Stimulated activated CD4-positive, alpha-beta T cell treated with anti-CD3 and anti-CD28 coated beads, Interleukin-12 subunit alpha, Interleukin-12 subunit beta, amount 100 ng/mL, for 24 hours (primary cell): ENCODE measurements at places on chromosomes 5 and 9.

- no peak for DNase-seq
Measured at GRCh38 chr9:137123468-137123837, 8.9 kb upstream of the DPP7 start.

DNA sequence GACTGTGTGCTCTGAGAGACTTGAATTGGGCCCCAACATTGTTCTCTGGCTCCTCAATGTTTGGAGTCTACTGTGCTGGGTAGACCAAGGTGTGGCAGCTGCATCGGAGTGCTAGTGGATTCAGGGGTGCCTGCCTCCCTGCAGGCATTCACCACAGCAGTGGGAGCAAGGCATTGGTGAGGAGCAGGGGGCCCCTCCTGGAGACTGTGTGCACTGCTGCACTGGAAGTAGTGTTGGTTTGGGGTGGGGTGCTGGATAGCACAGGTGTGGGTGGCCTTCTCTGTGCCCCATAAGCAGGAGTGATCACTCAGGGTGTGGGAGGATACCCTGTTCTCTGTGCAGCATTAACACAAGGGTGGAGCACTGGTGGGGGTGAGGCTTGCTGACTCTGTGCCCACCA is 39.2 kb downstream of the INSL6 start:
- no peak for DNase-seq

DNA sequence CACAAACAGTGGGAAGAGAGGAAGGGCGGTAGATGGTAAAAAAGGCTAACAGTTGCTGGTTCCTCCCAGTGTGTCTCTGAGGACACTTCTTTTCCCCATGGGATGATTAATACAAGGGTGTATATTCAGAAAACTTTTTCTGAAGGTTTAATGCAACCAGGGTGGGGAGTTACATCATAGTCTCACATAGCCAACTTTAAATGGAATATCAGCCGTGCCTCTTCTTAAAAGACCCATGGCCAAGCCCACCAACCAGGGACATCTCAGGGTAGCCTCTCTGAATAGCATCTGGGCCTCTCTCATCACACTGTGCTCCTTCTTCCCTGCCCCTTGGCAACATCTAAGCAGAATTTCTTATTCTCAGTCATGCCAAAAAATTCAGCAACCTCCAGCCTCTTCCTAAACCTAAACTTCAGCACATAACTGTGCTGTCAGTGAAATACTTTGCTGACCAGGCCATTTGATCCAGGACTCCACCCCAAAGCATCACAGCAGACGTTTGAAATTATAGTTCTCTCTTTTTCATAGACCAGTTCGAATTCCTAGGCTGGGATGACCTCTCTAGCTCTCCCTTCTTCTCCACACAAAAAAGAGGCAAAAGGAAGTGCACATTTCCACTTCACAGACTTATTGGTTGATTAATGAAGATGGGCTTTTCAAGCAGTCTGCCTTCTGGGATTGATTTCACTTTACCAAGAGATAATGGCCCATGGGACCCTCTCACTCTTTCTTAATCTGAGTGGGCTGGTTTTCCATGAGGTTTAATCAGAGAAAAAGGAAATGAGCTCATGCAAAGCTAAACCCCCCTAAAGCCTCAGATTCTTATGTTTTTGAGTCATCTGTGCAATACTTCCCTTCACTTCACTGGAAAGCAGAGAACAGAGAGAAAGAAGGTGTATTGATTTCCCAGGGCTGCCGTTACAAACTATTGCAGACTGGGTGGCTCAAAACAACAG is 85.1 kb upstream of the RAI14 start:
- DNase-seq, result no peak

- no peak for DNase-seq
Measured at GRCh38 chr5:174310243-174310642, 264.7 kb downstream of the NSG2 start.

GRCh38 chr9:87245271-87245670 is 252.4 kb upstream of the DAPK1 start:
- no peak for DNase-seq

DNA sequence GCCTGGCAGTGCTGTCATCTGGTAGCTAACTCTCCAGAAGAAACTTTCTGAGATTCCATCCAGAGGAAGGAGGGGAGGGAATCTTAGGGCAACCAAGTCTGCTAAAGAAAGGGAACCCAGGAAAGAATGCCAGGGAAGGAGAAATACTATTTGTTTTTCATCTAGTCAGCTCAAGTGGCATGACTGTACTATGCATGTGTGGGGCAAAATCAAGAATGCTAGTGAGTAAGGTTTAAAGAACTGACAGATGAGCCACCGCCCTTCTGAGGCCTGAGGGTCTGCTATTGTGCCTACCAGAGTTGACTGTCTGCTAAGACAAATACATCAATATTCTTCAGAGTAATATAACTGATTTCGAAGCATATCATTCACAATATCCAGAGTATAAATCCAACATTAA is 204.2 kb downstream of the SLC12A2 start:
- DNase-seq, result no peak

DNA sequence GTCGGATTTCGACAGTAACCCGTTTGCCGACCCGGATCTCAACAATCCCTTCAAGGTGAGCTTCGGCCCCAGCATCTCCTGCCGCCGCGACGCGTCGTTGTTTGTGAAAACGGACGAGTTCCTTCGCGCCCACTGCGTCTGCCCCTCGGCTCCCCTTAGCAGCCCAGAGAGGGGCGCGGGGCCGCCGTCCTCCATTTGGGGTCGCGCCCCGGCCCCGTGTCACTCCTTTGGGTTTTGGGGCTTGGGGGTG is 182 bp downstream of the SCAMP1 start:
- DNase-seq, result no peak

DNA sequence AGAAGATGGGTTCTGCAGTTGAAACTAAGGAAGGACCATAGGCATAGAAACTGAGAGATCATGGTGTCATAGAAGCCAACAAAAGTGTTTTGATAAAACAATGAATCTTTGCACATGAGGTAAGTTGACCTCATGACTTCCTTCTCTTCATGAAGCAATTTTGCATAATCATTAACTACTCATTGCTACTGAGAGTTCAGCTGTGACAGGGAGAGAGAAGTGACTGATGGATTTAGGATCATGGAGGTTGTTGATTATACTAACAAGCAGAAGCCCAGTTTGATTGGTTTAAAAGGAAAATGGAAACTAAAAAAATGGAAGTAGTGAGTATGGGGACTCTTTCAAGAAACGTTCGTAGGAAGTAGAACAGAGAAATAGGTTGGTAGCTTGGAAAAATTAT is 51.2 kb downstream of the PARP8 start:
- DNase-seq, result no peak

DNA sequence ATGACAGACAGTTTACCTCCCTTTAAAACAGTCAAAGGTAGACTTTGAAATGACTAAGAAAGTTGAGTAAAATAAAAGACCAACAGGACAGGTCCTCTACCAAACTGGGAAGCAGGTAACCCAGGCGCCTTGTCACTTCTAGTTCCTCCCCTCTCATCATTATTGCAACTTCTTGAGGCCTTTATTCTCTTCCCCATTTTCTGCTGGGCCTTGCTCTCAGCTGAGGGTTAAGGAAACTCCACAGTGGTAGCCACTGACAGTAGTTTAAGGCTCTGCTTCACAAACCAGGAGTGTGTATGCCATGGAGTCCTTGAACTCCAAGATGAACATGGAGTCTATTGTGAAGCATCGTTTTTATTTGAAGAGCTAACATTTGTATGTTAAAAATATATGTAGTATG is 36.9 kb upstream of the TCERG1 start:
- no peak for DNase-seq

DNA sequence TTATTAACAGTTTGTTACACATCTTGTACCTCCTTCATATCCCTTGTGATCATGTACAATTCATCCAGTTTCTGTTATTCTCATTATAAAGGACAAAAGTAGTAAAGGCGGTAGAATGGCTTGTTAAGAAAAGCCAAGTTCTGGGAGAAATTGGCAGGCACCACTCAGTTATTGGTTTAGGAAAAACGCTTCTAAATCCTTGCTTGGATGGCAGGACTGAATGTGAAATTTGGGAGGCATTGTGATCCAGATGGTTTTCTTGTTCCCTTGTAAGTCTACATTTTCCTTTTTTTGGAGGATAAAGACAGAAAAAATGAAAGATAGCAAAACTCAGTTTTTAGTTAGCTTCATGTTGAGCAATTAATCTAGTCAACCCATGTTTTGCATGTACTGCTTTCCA is 130.2 kb downstream of the MAT2B start:
- no peak for DNase-seq

DNA sequence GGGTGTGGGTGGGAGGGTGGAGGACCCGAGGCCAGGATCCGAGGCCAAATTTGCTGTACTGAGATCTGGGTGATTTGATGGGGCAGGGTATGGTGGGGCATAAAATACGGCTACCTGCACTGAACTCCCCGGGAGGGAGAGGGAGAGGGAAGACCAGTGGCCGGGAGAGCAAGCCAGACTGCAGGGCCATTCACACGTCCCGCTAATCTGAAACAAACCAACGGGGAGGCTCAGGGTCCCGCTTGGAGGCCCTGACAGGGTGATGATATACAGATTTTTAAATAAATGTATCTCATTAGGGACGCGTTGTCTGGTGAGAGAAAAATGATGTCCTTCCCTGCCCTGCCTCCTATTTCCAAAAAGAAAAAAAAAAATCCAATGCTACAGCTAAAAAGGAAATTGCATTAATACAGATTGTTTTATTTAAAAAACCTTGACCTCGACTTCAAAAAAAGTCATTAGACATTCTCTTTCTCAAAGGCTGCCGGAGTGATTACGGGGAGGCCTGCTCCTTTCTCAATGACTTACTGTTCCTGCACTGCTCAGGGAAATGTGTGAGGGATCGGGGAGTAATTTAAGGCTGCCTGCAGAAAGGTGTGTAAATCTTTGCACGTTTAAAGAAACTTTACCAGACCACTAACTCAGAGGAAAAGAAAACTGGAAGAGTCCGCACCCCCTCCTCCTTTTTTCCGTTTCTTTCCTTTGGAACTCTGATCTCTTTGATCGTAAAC is 11.5 kb upstream of the PRRX2 start:
- no peak for DNase-seq

GRCh38 chr5:150464554-150465012 is 15.0 kb upstream of the RPS14 start:
- DNase-seq, result no peak

GRCh38 chr9:129555512-129556215 is 65.2 kb downstream of the C9orf50 start:
- DNase-seq, result no peak

DNA sequence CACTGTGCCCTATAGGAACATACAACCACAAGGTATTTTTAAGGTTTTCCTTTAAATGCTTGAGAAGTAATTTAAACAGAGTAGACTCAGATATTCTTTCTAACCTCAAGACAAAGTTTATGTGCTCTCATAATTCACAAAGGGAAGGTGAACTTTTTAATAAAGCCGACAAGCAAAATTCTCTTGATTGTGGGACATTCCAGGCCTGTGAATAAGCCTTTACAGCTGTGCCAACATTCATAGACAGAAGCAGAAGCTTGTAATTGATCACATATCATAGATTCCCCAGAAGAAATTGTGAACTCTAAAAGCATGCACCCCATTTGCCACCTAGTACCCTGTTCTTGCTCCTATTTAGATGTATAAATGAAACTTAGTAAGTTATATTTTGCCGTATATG is 1107.8 kb upstream of the SEMA6A start:
- no peak for DNase-seq

- no peak for DNase-seq
Measured at GRCh38 chr5:10334831-10335230, 18.7 kb upstream of the MARCHF6 start.

DNA sequence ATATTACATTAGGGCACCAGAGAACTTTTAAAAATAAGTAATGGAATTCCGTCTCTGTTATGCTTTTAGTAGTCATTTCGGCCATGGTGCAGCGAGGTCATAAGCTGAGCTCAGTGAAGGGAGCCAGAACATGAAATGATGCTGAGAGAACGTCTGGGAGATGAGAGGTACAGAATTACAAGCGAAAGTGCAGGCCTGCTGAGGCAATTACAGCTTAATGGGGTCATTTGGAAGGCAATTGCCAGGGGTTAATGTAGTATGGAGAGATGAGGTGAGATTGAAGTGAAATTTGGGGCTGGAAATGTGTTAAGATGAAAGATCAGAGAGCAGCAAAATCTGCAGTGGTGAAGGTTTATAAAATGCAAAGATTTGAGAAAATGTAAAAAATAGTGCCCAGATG is 96.5 kb downstream of the PBX3 start:
- DNase-seq, result no peak

DNA sequence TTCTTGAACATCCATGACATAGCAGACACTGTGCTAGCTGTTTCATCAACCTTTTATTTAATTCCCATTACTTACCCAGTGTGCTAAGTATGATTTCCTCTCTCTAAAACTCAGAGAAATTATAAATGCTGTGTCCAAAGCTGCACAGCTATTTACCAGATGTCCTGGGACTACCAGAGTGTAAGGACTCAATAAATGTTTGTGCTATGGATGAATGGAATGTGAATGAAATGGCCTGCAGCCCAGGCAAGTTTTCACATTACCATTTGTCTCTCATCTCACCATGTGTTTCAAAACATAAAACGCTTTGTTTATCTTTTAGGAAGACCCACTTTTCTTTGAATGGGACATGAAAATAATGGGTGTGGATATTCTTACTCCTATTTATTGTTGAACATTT is 96.2 kb downstream of the ARHGEF28 start:
- no peak for DNase-seq

GRCh38 chr5:79546782-79547428 is 33.0 kb upstream of the HOMER1 start:
- no peak for DNase-seq
